HFF-Myc (cell line): ENCODE measurements at places on chromosomes 5 and 9.

DNA sequence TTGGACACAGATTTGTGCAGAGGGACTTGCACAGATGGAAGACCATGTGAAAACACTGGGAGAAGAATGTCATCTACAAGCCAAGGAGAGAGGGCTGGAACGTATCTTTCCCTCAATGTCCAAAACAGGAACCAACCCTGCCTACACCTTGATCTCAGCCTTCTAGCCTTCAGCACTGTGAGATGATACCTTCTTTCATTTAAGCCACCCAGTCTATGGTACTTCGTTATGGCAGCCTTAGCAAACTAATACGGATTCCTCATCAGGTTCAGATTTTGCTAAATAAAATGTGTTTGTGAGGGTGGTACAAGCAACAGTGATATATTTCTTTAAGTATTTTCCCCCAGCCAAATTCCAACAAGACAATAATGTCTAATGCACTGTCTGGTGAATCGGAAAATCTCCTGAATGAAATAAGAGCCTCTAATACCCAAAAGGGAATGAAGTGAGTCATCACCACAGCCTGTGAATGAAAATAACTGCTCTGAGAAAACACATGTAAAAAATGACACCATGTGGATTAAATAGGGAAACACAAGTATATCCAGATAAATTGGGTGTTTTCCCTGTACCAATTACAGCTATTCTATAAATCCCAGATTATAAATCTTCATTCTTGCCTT is 182.8 kb upstream of the TARS1 start:
- DNase-seq, result peak; percentile 63

- peak; percentile 31 for DNase-seq
Observed at GRCh38 chr5:149310947-149311658, 34.2 kb upstream of the GRPEL2 start.

GRCh38 chr5:1840741-1841521 is 39.7 kb downstream of the NDUFS6 start:
- DNase-seq, result no peak

GRCh38 chr5:27473307-27474046 is 435.1 kb upstream of the CDH9 start:
- no peak for DNase-seq

DNA sequence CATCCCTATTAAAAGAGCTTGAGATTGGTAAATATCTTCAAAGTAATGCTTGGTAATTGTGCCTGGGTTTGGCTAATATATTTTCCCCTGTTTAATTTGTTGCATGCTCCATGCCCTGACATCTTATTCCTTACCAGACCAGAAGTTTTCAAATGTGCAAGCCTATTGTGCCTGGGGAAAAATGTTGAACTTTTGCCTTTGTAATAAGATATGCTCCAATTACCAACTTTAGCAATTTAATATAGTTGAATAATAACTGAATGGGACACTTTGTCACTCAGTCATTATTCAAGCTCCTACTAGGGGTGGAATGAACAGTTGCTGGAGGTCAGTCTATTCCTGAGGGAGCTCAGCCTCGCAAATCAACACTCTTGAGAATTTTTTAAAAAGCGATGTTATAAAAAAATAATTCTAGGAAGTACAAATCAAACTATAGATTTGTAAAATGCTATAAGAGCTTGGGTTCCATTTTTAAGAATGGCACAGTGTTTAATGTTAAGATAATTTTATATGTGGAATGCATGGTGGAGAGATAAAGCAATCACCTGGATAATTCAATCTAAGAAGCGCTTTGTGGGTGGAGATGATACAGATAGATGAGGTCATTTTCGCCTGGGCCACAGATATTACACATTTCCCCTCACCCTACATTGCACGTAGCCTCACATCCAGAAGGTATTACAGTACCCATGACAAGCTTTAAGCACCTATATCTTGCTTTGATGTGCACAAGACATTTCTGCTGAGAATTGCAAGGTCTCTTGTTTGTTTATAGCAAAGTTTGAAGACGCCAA is 231.8 kb downstream of the PIK3R1 start:
- DNase-seq, result no peak

GRCh38 chr9:1996156-1996555 is 19.0 kb upstream of the SMARCA2 start:
- DNase-seq, result no peak

DNA sequence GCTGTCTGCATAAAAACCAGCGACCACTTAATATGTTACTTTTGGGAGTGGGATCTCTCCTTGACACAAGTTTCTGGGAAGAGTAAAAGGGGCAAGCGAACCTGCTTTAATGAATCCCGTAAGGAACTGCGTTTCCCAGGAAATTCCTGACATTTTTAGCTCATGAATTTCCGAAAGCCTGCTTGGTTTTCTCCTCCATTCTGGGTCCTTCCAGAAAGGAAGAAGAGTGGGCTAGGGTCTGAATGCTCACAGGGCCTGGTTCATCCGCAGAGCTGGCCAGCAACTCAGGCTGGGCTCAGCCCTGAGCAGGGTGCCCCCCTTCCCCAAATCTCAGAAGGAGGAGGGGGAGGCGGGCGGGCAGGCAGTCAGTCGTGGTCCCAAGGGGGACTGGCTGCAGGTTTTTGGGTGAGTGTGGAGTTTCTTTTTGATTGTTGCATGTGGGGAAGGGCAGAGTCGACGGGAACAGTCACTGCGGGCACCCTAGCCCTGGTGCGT is 1.2 kb upstream of the PURA start:
- no peak for DNase-seq

DNA sequence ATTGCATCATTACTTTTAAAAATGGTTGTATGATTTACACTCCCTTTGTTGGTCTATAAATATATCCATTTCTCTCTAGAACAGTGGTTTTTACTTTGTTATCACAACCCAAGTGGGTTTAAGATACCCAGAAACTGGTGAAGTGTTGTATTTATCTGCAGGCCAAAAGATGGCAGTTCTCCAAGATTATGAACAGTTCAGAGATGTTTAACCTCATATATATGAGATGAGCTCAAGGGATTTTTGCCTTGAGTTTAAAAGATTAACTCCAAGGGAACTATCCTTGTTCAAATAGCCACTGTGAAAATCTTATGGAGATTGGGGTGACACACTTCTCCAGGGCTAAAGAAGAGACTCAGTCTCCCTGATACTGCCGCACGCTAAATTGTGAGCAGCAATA is 572.6 kb downstream of the TLE4 start:
- no peak for DNase-seq

DNA sequence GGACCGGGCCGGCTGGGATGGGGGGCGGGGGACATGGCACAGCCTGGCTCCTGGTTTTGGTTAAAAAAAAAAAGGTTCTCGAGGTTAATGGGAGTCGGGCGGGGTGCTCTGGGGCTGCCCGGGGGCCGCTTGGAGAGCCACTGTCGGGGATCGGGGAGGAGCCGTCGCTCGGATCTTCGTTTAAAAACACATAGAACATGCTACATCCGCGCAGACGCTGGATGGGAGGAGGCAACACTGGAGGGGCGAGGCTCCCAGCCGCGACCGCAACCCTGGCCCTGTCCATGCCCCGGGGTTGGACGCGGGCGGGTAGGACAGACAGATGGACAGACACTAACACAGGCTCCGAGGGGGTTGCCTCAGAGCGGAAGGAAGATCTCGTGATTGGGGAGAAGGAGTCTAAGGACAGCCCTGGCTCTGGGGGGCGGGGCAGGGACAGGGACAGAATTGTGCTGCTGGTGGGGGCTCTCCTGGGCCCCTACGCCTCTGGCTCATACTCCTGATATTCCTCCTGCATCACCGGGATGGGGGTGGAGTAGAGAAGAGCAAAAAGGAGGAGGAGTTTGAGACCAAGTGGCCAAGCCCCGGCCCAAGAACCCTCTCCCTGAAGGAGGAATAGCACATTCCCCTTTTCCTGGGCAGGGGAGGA is 9.9 kb downstream of the SNCB start:
- no peak for DNase-seq

GRCh38 chr5:1542781-1543180 is 19.0 kb upstream of the LPCAT1 start:
- DNase-seq, result peak; percentile 36

DNA sequence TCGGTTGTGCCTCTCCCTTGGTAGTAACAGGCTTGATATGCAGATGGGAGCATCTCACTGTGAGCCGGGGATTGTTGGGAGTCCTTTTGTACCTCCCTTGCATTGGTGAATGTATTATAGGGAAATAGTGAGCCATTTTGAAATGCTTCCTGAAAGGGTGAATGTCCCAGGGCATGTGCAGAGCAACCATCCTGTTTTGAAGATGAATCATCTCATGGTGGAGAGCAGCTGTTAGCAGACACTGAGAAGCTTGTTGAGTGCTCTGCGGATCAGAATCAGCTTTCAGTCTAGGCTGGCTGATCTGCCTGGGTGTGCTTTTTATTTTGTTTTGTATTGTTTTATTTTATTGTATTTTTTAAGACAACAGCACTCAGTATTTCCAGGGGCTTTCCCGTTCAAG is 29.7 kb downstream of the SLC36A1 start:
- no peak for DNase-seq

DNA sequence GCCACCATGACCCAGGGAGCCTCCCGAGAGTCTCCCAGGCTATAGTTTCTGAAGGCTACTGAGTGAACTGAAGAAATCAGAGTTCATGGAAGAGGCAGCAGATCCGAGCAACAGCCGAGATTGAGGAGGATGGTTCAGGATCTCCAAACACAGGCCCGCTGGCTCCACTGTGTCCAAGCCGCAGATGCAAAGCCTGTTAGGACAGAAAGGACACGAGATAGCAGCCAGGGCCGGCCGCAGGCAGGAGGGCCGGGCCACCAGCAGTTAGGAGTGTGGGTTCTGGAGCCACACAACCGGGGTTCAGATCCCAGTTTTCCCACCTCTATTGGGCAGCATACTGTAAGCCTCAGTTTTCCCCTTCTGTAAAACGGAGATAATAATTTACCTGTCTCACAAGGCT is 27.7 kb downstream of the NEK6 start:
- no peak for DNase-seq

DNA sequence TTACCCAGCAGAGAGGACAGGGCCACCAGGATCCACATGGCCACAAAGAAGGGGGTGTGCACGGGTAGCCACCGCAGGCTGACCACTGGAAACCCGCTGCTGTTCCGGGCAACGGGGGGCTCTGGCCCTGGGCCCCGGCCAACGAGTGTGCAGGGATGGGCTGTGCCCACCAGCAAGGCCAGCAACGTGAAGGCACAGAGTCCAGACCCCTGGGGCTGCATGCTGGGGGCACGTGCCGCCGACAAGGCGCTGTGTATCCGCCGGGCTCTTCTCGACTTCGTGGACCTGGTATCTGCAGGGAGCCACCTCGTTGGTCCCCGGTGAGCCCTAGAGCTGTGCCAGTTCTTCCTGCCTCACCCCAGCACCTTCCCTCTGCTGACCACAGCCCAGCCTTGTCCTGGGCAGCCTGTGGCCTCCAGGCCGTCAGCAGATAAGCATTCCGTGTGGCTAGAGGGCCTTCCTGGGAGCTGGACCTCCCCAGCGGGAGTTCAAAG is 42.2 kb upstream of the CEP72 start:
- DNase-seq, result no peak
